Adipocyte (in vitro differentiated cells): ENCODE measurements at places on chromosomes 4 and X.

DNA sequence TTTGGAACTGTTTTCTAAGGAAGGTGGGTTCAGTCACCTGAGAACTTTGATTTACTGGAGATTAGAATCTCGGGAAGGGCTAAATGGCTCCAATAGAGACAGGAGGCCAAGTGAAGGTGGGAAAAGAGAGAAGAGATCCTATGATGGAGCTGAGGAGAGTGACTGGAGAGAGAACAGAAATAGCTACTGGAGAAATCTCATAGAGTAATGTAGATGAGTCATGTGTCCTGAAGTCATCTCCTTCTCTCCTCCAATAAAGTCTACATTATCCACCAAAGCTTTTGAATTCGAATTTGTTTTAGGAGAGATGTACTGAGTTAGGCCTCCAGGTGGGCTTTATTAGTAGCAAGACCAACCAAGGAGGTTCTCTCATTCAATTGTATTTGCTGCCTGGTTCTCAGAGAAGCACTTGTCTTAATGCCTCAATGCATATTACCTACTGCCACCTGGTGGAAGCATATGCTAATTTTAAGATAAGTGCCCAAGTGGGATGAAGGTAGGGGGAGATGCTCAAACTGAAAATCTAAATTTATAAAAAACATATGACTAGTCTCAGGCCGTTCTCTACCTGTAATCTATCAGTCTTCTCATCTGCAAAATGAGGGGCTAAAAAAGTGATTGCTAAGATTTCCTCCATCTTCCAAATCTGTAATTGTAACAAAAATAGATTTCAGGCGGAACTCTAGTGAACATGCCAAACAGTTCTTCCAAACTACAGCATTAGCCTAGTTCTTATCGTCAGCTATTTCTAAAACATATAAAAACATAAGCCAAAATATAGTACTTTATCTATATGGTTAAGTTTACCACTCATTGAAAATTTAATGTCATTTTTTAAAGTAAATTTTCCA is 24.4 kb downstream of the TXK start:
- peak; percentile 44 for DNase-seq

GRCh38 chrX:121642415-121642814 is 595.0 kb downstream of the GLUD2 start:
- DNase-seq: peak; percentile 72

GRCh38 chr4:154961263-154961662 is 180.2 kb downstream of the RBM46 start:
- DNase-seq: no peak

GRCh38 chr4:122616915-122617596 is 3.8 kb downstream of the IL21 start:
- DNase-seq: no peak

GRCh38 chr4:188821500-188821899 is 682.3 kb downstream of the TRIML1 start:
- no peak for DNase-seq

GRCh38 chr4:3280466-3280865 is 12.4 kb upstream of the RGS12 start:
- DNase-seq: no peak

DNA sequence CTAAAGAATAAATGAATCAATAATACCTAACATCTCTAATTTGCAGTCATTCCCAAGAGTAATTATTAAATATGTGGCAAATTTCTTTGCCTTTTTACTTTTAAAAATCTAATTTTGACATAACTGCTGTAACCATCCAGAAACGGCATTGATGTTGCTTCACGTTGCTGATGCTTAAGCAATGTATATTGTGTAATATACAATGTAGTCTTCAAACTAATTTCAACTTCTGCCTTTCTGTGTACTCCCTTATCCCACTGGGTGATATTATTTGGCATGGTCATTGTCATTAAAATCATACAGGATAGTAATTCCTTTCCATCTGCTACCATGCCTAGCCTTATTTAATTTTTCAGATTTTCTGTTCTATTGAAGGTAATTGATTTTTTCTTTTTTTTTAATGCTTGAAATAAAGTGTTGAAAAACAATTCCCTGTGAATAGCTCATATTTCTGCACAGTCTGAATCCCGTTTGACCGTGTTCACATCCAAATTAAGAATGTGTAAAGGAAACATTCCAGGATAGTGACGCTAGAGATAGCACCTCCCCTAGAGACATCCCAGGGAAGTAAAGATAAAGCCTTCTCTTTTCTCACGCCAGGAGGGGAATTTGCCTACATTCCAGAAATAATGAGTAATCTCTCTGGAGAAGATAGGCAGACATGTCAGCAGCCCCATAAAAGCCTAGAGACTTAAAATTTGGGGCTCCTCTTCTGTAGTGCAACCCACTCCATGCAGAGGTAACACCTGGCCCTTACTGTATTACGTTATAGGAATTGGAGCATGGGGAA is 8.6 kb downstream of the FAM200B start:
- peak; percentile 79 for DNase-seq

- no peak for DNase-seq
These were observed 9.6 kb downstream of the DCX start for GRCh38 chrX:111402344-111402743.

DNA sequence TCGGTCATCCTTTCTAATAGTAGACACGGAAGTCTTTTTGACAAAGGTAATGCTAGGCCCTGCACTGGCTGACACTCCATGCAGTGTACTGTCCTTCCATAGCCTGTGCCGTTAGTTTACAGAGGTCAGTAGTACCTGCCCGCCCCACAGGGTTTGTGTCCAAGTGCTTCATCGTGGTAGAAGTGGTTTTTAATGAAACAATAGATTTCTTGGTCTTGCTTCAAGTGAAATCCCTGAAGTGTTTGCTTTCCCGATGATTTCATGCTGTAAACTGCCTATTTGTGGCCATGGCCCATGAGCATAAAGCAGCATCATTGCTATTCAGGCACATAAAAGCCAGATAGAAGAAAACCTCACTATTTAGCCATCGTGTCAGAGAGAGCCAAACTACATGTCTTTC is 139.3 kb downstream of the GPR143 start:
- DNase-seq: no peak

GRCh38 chr4:14883166-14883565 is 119.1 kb upstream of the CPEB2 start:
- no peak for DNase-seq

DNA sequence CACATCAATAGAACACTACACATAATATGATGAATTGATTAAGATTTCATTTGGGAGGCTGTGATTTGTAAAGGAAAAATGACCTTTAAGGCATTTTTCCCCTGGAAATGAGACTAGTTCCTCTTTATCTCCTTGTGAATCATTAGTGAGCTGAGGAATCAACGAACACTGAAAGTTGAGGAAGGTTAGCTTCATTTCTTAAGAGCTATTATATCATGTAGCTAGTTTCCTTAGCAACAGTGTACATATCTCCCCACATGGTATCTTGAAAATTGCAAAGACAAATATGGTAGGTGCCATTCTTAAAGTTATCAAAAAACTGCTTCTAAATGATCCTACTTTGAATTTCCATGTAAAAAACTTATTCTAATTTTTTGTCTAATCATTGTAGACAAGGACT is 127.5 kb upstream of the NRK start:
- DNase-seq: no peak

- no peak for DNase-seq
These were observed 27.5 kb downstream of the NSD2 start for GRCh38 chr4:1898681-1899080.

- peak; percentile 58 for DNase-seq
These were observed 640 bp downstream of the PHF8 start for GRCh38 chrX:54043541-54044125.

DNA sequence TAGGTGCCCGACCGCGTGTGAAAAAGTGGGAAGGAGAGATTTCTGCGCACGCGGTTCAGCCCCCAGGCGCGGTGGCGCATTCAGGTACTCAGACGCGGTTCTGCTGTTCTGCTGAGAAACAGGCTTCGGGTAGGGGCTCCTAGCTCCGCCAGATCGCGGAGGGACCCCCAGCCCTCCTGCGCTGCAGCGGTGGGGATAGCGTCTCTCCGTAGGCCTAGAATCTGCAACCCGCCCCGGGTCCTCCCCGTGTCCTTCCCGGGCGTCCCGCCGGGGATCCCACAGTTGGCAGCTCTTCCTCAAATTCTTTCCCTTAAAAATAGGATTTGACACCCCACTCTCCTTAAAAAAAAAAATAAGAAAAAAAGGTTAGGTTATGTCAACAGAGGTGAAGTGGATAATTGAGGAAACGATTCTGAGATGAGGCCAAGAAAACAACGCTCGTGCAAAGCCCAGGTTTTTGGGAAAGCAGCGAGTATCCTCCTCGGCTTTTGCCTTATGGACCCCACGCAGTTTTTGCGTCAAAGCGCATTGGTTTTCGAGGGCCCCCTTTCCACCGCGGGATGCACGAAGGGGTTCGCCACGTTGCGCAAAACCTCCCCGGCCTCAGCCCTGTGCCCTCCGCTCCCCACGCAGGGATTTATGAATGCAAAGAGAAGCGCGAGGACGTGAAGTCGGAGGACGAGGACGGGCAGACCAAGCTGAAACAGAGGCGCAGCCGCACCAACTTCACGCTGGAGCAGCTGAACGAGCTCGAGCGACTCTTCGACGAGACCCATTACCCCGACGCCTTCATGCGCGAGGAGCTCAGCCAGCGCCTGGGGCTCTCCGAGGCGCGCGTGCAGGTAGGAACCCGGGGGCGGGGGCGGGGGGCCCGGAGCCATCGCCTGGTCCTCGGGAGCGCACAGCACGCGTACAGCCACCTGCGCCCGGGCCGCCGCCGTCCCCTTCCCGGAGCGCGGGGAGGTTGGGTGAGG is 3.7 kb downstream of the SHOX start:
- no peak for DNase-seq

- no peak for DNase-seq
These were observed 32.9 kb upstream of the PAGE5 start for GRCh38 chrX:55187281-55187680.

DNA sequence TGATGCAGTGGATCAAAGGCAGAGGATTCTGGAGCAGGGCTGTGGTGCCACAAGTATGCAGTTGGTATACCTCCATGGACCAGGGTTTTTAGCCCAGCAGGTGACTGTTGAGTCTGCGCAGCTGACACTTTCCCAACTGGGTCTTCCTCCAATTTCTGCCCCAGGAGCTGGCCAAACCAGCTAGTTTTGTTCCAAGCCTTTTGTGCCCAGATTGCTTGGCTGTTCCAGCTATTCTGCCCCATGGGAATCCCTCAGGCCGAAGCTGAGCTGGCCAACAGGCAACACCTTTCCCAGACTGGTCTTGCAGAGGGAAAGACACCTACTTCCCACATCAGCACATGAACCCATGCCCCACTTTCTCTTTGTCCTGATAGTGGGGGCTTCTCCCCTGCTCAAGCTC is 22.8 kb upstream of the ANKRD17 start:
- DNase-seq: no peak

GRCh38 chr4:181909368-181909767 is 333.8 kb upstream of the TENM3 start:
- DNase-seq: peak; percentile 68

DNA sequence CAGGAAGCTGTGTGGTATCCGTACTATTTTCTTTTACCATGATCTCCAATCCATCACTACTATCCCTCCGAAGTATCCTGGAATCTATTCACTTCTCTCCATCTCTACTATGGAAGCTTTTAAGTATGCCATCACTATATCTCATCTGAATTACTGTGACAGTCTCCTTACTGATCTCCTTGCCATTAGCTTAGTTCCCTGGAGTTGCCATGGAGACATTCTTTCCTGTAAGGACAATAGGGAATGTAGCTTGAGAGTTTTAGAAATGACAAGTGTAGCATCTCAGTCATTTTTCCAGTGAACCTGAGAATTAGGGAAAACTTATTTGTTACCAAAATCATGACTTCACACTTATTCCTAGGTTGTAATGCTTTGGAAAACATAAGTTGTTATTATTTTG is 86.3 kb downstream of the HPGD start:
- no peak for DNase-seq

GRCh38 chrX:151996347-151996746 is 21.9 kb upstream of the GABRE start:
- no peak for DNase-seq

DNA sequence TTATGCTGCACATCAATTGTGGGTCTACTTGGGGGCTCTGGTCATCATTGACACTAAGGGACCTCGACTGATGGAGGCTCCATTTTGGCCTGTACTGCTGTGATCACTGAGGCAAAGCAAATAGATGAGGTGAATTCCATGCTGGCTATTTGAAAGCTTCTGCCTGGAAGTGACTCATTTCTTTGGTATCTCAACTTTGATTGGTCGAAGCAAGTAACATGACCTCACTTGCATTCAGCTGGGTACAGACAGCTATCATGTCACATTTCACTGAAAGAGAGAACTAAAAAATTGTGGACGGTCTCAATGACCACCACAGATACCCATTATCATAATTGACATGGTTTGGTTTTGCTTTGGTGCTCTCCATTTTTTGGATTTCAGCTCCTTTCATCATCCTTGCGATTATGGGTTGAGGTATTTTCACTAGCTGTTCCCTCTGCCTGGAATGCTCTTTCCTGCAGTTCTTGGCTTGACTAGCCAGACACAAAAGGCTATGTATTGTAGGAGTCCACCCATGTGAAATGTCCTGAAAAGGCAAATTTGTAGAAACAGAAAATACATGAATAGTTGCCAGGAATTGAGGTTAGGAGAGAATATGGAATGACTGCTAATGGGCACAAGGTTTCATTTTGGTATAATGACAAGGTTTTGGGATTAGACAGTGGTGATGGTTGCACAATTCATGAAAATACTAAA is 369.2 kb upstream of the LCORL start:
- no peak for DNase-seq

DNA sequence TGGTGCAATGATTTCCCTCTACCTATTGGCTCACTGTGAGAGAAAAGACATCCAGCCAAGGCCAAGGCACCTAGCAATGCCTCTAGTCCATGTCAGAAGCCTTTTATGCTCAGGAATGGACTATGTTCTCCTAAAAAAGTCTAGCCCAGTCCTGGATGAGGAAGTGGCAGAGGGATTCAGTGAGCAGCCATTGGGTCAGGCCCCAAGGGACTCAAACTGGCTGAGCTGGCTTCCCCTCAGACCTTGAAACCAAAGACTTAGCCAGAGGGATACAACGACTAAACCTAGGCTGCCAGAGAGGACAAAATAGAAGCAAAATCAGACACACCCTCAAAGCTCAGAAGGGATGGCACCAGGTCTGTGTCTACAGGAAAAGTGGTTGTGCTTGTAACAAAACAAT is 49.1 kb downstream of the ARHGEF9 start:
- no peak for DNase-seq

GRCh38 chrX:72714478-72714916 is 391 bp upstream of the PHKA1 start:
- peak; percentile 78 for DNase-seq

GRCh38 chr4:146343199-146343598 is 128.9 kb downstream of the REELD1 start:
- no peak for DNase-seq

GRCh38 chr4:37845201-37845600 is 18.7 kb downstream of the PGM2 start:
- no peak for DNase-seq

GRCh38 chr4:70449220-70449619 is 22.8 kb upstream of the MUC7 start:
- no peak for DNase-seq

GRCh38 chr4:111492496-111492895 is 652.8 kb upstream of the FAM241A start:
- DNase-seq: peak; percentile 50

- DNase-seq: peak; percentile 38
These were observed 7.7 kb downstream of the ENOX2 start for GRCh38 chrX:130895299-130895698.

- peak; percentile 54 for DNase-seq
These were observed 449 bp downstream of the CTPS2 start for GRCh38 chrX:16711893-16712547.
